ENCODE measurements at places on chromosomes 3 and 15.

GRCh38 chr3:150328654-150329040 lies 79.5 kb upstream of the TSC22D2 start:
- DNase-seq: no peak

- no peak for DNase-seq
These were observed 49.7 kb upstream of the UMPS start for GRCh38 chr3:124680521-124680920.

- DNase-seq: no peak
These were observed 1371.6 kb downstream of the NSUN3 start for GRCh38 chr3:95434491-95434890.

DNA sequence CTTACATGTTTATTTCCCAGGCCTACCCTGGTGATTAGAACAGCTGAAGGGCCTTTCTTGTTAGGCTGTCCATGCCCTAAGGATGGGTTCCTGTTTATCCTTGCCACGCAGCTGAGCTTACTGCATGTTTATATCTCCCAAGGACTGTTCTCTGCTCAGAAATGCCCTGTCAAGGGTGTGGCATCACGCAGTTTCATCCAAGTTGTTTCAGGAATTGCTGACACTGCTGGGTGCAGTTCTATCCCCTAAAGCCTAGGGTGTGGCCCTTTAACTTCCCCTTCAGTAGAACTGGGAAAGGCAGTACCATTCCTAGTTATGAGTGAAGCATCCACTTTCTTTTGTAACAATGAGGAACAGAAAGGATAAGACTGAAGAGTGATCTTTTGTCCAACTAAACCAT lies 5.0 kb downstream of the ELL3 start:
- DNase-seq: no peak
